ENCODE measurements at places on chromosomes 2 and 18. TPM values are rescaled to one million over a fixed set of nuclear protein-coding genes. Genes with fewer than 3 reads are reported as not detected.

- H3K36me3 ChIP-seq, result no peaks in the 10 kb centered on the region
- no peaks in the 10 kb centered on the region for H3K27me3 ChIP-seq
- H3K4me1 ChIP-seq, result no peaks in the 10 kb centered on the region
- DNase-seq, result no peak
- no peak overlapping the region for H3K4me3 ChIP-seq
These were observed 168.1 kb downstream of the AFF3 start for GRCh38 chr2:99974275-99974674.

- H3K4me3 ChIP-seq, result no peak overlapping the region
- H3K4me1 ChIP-seq, result no peaks in the 10 kb centered on the region
- H3K36me3 ChIP-seq, result peaks cover 17% of the 10 kb centered on the region
- no peak overlapping the region for H3K27ac ChIP-seq
These were observed 15.7 kb upstream of the CNNM3 start for GRCh38 chr2:96800061-96801004.

LAMA3 gene
- 139 TPM for total RNA-seq

- peaks cover 52% of the 10 kb centered on the region for H3K36me3 ChIP-seq
- H3K27ac ChIP-seq, result no peak overlapping the region
- no peak overlapping the region for H3K4me3 ChIP-seq
- H3K27me3 ChIP-seq, result no peaks in the 10 kb centered on the region
These were observed 84.3 kb downstream of the PXDN start for GRCh38 chr2:1659951-1660565.

GRCh38 chr18:64202210-64202836 is 53.4 kb upstream of the LINC00305 start:
- no peaks in the 10 kb centered on the region for H3K27me3 ChIP-seq
- no peak overlapping the region for H3K4me3 ChIP-seq

DNA sequence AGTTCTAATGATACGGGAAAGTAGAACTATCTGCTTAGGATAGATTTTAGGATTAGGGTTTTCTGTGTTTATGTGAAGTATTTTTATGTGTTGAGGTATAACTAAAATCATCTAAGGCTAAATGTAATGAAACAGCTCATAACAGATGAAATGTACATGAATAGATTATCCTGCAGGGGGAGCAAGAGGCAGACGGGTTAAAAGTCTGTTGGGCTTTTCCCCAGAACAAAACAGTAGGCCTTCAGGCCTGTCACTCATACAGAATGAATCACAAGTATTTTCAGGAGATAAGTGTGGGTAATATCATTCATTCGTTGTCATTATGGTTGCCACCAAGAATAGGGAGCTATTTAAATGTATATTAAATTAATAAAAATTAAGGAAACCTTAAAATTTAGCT is 107.9 kb upstream of the IL1R2 start:
- peaks cover 54% of the 10 kb centered on the region for H3K36me3 ChIP-seq
- H3K4me3 ChIP-seq, result no peak overlapping the region
- H3K4me1 ChIP-seq, result no peaks in the 10 kb centered on the region
- no peak overlapping the region for H3K27ac ChIP-seq
- no peaks in the 10 kb centered on the region for H3K27me3 ChIP-seq

PLGLB1 gene
- total RNA-seq, result 3.3 TPM

DDX1 gene
- total RNA-seq, result 68.6 TPM

DNA sequence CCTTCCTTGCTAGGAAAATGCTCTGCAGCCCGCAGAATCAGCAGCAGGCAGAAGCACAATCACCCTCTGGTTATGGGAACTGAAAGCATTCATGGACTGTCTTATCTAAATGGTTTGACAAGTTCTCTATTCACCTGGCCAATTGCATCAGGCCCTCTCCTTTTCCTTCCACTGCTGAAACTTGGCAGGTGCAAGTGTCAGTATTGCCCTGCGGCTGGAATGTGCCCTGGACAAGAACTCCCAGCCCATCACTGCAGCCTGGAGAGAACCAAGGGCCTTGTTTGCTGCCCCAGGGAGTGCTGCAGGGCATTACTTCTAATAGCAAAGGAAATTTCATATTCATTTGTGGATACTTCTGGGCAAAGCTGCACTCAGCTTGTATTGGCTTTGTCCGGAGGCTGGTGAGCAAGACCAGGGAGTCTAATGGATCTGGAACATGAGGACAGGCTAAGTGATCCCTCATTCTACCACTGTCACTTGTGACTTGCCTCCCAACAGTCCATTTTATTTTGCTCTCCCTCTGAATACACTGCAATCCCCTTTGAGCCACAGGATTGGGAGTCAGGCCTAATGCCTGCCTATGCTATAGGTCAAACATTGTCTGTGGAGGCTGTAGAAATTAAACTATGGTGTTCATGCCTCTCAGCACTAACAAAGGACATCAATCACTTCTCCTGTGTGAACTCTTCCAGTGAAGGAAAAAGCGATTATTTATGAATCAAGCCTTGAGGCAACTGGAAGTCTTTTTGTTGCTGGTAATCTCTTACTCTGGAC is 116.9 kb downstream of the LYPD6B start:
- no peaks in the 10 kb centered on the region for H3K27me3 ChIP-seq
- no peak for DNase-seq
- no peak overlapping the region for H3K4me3 ChIP-seq
- no peaks in the 10 kb centered on the region for H3K4me1 ChIP-seq
- no peak overlapping the region for H3K27ac ChIP-seq
- no peaks in the 10 kb centered on the region for H3K36me3 ChIP-seq

Measured in upper lobe of right lung (tissue), 1 donor.